Renal cortical epithelial cell (primary cell): ENCODE measurements at places on chromosomes 11 and 22.

GRCh38 chr22:42773167-42773566, 52.5 kb upstream of the A4GALT start:
- DNase-seq: no peak

DNA sequence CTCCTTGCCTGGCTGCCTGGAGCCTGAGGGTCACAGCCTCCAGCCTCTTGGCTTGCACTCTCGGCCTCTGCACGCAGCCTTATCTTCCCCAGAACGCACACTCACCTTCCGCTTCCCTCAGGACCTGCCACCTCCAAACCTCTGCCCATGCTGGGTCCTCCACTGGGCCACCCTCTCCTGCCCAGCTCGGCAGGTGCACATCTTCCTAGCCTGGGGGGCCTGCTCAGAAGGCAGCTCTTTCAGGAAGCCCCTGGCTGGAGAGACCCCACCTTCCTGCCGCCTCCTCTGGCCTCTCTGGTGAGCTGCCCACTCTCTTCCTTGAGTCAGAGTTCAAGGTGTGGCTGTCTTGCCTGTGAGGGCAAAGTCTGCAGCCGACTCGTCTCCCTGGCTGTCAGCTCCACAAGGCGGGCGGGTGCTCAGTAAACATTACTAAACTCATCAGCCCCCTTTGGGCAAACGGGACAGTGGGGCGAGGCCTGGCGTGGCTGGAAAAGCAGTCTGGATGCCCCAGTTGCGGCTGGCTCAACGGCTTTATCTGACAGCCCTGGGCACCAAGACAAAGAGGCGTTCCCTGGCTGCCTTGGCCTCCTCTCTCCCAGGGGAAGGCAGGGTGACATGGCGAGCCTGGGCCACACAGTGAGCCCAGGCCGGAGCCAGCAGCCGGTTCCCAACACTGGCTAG, 1.7 kb upstream of the LINC01488 start:
- DNase-seq: no peak

DNA sequence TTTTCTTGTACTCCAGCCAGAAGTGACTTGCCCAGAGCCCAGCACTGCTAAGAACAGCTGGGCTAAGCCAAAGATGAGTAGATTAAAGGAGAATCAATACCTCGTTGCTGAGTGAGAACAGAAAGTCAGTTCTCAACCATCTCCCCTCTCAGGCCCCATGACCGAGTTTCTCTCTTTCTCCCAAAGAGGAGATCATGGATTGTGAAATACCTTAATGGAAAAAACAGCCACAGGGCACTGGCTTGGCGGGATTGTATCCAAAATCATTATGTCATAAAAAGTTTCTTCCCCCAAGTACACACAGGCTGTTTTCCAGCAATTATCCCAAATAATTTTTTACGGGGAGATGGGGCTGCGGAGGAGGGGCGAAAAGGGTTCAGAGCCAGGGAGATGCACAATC, 111.8 kb upstream of the TMEM45B start:
- no peak for DNase-seq

DNA sequence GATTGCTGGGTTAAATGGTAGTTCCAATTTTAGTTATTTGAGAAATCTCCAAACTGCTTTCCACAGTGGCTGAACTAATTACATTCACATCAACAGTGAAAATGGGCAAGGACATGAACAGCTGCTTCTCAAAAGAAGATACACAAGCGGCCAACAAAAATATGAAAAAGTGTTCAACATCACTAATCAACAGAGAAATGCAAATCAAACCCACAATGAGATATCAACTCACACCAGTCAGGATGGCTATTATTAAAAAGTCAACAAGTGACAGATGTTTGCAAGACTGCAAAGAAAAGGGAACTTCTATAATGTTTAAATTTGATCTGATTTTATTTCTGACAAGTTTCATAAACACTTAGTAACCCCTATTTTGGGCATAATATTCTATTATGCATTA, 537.5 kb downstream of the DLG2 start:
- DNase-seq: no peak

- no peak for DNase-seq
Observed at GRCh38 chr22:27911330-27911729, 7.7 kb downstream of the PITPNB start.
